ENCODE measurements at places on chromosomes 1 and 21.

- DNase-seq: no peak
Measured at GRCh38 chr1:8047686-8048445, 21.8 kb upstream of the ERRFI1 start.

DNA sequence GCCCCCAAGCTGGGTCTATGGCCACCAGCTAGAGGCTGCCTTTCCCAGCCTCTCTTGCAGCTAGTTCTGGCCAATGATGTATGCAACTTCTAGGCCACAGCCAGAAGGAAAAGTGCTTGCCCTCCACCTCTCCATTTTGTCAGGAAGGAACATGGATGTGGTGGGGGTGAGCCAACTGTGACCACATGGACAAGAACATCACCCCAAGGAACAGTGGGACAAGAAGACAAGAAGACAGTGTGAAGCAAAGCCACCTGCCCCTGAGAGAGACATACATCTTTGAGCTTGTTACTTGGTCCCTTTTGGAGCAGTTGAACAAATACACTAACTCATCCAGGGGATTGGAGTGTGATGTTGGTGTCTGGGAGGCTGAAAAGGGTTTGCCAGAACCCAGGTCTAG is 105.8 kb upstream of the EDN2 start:
- DNase-seq: no peak

GRCh38 chr1:46246548-46247435 is 771 bp upstream of the RAD54L start:
- DNase-seq: peak; percentile 59

- DNase-seq: no peak
Measured at GRCh38 chr1:71019233-71019969, 28.2 kb downstream of the PTGER3 start.

DNA sequence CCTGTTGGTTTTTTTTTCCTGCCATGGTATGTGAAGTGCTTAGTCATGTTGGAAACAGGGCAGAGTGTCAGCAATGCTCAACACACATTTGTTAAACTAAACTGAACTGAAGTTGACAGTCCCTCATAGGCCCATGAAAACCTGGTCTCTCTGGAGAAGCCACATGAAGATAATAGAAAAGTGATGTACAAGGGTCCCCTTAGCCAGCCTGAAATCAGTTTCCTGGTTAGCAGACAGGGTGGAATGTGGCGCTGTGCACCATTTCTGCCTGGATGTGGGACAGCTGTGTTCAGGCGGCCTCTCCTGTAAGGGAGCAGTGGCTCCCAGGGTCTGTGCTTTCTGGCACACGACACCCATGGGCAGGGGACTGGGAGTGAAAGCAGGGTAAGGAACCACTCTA is 9.9 kb upstream of the CHI3L1 start:
- DNase-seq: no peak

GRCh38 chr1:229280037-229280828 is 9.3 kb downstream of the RAB4A start:
- DNase-seq: no peak

GRCh38 chr1:228208831-228209551 is 1.1 kb downstream of the OBSCN start:
- no peak for DNase-seq

DNA sequence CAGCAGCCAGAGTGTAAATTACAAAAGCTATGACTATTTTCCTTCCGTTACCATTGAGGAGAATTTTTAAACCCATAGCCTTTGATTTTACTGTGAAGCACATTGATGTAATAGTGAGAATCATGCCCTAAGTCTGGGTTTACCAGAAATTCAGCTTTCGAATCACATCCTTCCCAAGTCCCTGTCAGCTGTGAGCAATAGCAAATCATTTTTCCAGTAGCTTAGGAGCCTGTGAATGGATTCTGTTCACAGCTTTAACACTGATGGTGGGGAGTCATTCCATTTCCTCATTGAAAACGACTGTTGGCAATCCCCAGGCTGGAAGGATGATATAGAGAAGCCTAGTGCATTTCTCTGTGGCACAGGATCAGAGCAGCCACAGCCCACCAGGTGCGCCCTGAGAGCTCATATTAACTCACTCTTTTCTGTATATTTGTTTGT is 82.2 kb upstream of the C1orf105 start:
- DNase-seq: no peak

DNA sequence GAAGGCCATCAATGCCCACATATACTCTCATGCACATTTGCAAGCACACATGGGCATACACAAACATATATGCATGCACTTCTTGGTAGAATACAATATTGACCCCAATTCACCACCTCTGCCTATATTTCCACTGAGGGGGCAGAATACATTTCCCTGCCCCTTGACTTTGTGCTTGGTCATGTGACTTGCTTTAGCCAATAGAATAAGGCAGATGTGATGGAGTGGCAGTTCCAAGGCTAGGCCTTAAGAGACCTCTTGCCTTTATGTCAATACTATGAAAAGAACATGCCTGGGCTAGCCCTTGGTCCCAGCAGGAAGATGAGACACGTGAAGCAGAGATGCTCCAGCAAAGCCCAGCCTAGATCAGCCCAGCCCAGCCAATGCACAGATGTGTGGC is 66.0 kb upstream of the GRIK3 start:
- no peak for DNase-seq

GRCh38 chr1:89043940-89044339 is 21.1 kb downstream of the GBP1 start:
- DNase-seq: no peak

DNA sequence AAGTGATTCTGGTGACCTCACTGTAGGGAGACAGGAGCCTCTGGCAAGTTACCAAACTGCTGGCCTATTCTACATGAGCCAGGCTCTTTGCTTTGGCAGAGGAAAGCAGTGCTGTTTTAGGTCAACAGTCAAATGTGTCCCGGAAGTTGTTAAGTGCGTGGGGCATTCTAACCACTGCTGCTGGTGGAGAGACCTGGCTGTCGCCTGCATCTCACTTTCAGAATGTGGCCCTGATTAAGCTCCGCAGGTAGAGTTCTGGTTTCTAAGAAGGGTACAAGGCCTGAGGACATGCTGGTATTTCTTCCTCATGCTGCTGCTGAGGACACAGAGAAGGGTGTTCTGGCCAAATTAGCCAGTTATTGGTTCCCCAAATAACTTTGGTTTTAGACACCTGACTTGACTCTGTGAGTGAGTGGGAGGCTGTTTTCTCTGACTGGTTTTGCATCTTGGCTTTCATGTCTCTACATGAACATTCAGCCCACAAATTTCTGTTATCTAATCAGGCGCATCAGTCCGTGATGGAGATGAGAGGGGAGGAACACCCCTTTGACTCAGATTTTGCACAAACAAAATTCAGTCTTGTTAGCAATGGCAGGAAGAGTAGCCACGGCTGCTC is 120.8 kb downstream of the LMO4 start:
- no peak for DNase-seq

DNA sequence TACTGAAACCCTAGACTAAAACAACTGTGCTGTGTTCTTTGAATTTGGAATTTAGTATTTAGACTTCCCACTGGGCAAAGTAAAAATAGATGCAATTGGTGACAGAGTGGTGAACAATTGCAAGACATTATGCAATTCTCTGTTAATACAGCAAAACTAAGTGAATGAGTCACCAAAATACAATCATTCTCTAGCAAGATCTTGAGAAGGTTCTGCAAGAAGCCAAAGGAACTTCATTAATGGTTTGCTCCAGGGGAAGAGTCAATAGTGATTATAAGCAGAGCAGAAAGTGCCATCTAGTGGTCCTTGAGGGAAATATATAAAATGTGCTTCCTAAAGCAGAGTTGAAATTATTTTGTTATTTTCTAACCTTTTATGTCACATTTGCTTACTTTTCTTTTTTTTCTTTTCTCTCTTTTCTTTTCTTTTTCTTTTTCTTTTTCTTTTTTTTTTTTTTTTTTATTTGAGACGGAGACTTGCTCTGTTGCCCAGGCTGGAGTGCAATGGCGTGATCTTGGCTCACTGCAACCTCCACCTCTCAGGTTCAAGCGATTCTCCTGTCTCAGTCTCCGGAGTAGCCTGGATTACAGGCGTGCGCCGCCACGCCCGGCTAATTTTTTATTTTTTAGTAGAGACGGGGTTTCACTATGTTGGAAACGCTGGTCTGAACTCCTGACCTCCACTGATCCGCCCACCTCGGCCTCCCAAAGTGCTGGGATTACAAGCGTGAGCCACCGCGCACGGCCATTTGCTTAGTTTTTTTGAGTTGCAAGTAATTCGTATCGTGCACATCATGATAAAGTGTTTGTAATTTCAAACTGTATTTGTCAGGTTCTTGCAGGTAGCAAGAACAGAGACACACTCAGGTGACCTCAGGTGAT is 99.2 kb downstream of the CTH start:
- DNase-seq: peak; percentile 37

- no peak for DNase-seq
Measured at GRCh38 chr1:218380125-218380977, 35.2 kb downstream of the TGFB2 start.

GRCh38 chr1:17119076-17119772 is at the start of gene PADI2:
Gene PADI2 (minus strand): TSS chr1:17119451. CDS start chr1:17119371, 80 bp downstream.
- peak; percentile 56 for DNase-seq

DNA sequence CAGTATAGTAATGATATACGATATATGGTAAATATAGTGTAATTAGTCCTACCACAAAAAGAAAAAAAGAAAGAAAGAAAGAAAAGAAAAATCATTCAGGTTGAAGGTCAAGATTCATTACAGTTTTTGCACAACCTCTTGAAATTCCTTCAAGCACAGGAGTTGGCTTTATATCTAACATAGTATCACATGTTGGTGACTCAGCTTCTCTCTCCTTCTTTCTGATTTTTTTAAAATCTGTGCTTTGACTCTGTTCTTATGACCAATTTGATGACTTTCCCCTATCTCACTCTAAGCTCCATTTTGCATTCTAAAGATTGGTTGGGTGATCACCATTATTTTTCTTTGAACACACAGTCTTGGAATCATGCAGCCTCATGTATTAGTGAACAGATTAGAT is 148.2 kb upstream of the COL11A1 start:
- no peak for DNase-seq

- no peak for DNase-seq
Measured at GRCh38 chr1:245464290-245464689, 309.5 kb downstream of the KIF26B start.

DNA sequence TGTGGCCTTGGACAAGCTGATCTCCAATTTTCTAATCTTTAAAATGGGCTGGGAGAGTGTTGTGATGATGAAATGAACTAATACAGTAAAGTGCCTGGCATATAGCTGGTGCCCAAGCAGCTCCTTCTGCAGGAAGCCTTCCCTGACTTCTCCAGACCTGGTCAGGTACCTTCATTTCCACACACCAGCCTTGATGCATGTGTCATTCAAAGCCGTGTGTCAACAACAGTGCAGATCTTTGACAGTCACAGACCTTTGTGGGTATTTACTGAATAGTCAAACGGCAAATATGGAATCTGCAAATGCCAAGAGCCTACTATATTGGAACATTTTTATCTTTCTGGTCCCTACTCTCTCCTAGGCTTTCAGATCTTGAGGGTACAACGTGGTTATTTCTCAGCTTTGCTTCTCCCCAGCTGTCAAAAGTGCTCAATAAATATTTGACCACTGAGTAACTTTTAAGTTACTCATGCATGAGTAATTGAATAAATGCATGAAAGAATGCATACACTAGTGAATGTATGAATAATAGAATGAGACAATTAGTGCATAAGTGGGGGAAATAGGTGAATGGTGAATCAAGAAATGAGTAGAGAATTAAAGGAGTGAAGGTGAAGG is 75.4 kb downstream of the MDM4 start:
- no peak for DNase-seq

DNA sequence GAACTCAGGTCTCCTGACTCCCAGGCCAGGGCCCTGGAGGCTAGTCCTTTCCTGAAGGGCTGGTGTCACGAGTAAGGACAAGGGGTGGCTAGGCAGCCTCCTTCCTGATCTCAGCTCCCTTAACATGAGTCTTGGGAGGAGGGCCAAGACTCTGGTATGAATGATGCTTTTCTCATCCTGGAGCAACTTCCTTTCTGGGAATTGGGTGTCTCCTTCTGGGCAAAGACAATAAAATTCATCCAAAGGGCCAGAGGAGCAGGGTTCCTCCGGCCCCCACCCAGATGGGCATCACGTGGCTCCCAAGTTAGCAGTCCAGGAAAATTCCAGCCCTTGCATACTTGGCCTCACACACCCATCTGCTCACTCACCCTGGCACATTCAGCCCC is at the start of gene FAM167B:
Gene FAM167B (plus strand): TSS at position 335 of the 386 bp plus-strand sequence. CDS start 200 bp downstream, outside the sequence.
- DNase-seq: no peak

DNA sequence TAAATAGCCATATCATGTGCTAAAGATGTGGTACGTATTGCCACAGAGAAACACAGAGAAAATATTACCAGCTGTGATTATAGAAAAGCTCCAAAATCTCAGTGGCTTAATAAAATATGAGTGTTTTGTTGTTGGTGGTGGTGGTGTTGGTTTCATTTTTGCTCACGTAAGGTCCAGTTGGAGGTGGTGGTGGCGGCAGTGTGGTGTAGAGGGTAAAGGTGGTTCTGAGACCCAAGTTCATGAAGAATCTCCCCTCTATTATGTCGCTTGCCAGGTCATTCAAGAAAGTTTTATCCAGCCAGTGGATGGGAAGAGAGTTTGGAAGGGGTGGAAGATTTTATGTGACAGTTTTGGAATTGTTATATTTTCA is 217.6 kb upstream of the SAMSN1 start:
- DNase-seq: no peak

- DNase-seq: no peak
Measured at GRCh38 chr1:119442756-119443155, 27.8 kb downstream of the HSD3B2 start.

GRCh38 chr1:173269490-173270230 is 62.5 kb upstream of the TNFSF4 start:
- no peak for DNase-seq

- DNase-seq: no peak
Measured at GRCh38 chr1:6998267-6998666, 213.0 kb downstream of the CAMTA1 start.

DNA sequence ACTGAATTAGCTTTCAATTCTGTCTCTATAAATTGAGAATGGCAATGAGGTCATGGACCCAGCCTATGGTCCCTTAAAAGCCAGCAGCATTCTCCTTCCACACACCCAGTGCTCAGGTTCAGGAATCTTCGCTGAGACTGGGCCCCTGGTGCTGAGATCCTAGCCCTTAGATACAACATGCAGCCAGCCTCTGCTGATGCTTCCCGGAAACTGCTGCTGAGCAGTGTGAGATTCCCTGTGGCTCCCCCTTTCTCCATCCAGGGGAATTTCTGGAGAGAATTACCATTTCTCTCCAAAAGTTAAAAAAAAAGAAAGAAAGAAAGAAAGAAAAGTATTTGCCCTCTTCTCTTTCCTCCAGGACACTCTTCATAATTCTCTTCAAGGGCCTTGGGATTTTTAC is 31.7 kb upstream of the RALGPS2 start:
- no peak for DNase-seq

GRCh38 chr21:31182231-31183140 is 144.2 kb upstream of the KRTAP19-8 start:
- no peak for DNase-seq

DNA sequence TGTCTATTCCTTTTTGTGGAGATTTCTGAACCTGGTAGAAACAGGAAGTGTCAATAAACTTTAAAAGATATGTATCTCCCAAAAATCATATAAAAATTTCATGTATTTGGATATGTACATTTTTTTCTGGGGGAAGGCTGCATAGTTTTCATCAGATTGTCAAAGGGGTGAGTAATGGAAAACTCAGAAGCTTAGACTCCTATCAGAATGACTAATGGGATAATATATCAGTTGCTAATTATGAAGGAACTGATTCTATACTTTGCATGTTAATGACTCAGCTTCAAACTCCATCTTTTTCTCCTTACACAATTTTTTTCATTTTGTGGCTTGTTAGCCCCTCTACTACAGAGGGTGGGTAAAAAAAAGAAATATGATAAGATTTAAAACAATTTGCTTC is 55.9 kb downstream of the GON4L start:
- no peak for DNase-seq
